ENCODE measurements at places on chromosomes 1 and 21. TPM values are rescaled to one million over a fixed set of nuclear protein-coding genes. Genes with fewer than 3 reads are reported as not detected.
A peak's percentile ranks its signal among the peaks of the same experiment; 100 is the strongest.

DNA sequence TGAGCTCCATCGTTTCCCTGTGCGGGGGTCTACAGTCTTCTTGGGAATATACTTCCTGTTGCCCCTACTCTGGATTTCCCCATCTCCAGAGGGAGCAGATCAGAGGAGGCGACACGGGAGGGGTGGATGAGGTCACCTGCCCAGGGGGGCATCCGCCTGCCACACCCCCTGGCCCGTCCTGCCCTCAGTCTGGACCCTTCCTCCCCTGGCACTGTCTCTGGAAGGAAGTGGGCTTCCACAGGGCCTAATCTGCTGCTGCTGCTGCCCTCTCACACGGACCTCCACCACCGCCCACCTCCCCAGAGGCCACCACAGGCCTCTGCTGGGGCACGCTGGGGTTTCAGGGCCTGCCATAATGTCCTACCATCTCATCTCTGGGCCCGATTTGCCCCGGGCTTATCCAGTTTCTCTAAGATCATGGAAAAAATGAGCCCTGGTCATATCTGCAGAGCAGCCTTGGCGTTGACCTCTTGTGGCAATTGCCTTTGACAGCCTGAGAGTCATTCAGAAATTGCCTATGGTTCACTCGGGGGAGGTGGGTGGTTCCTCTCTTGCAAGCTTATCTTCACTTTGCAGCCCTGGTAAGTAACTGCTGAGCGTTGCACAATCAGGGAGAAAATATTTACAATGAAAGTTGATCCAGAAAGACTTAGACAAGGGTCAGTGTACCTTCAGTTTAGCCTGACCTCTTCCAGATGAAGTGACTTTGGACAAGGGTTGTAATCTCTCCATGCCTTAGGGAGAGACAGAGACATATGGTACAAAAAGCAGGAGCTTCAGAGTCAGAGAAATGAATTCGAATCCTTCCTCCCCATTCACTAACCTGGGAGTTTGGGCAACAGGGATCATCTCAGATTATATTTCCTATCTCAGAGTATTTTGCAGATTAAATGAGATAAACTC is 252.4 kb downstream of the TOMM20 start:
- DNase-seq: peak; percentile 37

The OLFML3 gene
- 771 TPM for total RNA-seq

DNA sequence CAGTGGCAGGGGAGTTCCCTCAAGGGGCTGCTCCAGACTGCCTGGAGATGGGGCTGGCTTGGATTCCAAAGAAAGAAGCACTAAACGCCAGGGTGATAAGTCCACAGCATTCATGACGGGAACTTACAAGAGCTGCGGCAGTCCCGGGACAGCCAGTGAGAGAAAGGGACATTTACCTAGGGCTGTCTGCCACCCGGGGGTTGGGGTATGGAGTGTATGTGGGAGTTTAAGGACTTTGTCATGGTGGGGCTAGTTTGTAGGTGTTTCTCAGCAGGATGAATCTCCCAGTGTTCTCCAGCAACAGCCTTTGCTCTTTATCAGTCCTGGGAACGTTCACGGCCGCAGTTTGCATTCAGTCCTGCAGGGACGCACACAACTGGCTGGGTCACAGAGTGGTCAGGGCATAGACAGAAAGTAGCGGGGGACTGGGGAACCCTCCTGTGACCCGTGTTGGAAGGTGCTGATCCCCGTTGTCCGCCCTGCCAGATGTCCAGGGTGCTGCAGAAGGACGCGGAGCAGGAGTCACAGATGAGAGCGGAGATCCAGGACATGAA is 41.4 kb upstream of the HMGN1 start:
- DNase-seq: no peak

GRCh38 chr1:53141487-53142055 is 867 bp downstream of the SLC1A7 start:
- DNase-seq: no peak
